ENCODE measurements at places on chromosomes 2 and 18. TPM values are rescaled to one million over a fixed set of nuclear protein-coding genes. Genes with fewer than 3 reads are reported as not detected.

TET3 gene
- total RNA-seq, result 18.8 TPM

GRCh38 chr18:9488538-9488937 lies 13.2 kb downstream of the RALBP1 start:
- peak; percentile 77 for ATAC-seq

- ATAC-seq, result no peak
These were observed 614.3 kb downstream of the ZEB2 start for GRCh38 chr2:143905587-143905986.

DNA sequence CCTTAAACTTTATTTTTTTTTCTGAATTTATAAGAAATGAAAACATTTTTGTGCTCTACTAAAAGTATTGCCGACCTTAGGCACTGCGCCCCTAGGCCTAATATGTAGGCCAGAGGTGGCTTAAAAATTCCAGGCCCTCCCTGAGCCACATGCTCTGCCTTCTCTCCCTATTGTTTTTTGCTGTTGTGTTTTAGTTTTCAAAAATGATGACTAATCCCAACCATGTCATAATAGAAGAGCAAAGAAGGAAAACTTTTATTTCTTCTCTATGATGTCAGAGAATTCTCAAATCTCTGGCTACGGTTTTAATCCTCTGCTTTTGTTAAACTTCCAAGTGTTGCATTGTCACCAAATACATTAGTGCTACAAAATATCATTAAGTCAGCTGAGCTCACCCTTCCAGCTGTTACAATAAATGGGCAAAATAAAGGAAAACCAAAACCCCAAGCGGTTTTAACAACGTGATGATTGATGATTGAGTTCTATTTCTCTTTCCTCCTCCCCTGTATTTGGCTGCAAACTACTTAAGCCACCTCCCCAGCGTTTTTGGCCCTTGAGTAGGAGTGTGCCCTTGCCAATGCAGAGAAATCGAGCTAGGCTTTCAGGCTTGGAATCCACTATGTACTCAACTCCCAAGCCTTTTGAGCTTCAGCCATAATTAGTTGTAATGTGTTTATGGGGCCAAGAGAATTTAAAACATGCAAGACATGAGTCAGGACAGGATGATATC lies 163.5 kb upstream of the POU3F3 start:
- no peak for ATAC-seq

Data from esophagus mucosa (tissue), 1 donor.